ENCODE measurements at places on chromosomes 4 and X. TPM values are rescaled to one million over a fixed set of nuclear protein-coding genes. Genes with fewer than 3 reads are reported as not detected.
A peak's percentile ranks its signal among the peaks of the same experiment; 100 is the strongest.

GRCh38 chr4:85459736-85460135 lies 15.2 kb upstream of the ARHGAP24 start:
- DNase-seq = no peak

DNA sequence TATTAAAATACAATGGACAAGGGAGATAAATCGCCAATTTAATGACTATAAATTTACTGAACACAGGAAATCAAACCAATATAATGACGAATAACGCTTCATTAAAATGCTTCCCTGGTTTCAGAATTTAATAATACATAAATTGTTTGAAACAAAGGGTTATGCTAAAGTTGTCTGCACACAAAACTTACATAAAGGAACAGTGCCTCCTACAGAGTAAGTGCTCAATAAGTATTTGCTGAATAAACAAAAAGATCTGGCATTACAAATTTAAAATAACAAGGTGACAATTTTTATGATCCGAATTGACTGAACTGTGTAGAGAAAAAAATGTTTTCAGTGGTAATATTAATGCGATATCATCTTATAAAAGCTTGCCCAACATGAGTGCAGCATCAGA lies 69.6 kb downstream of the NOCT start:
- DNase-seq = no peak

- DNase-seq = no peak
These were observed 340.4 kb upstream of the FAT1 start for GRCh38 chr4:187064033-187064432.

DNA sequence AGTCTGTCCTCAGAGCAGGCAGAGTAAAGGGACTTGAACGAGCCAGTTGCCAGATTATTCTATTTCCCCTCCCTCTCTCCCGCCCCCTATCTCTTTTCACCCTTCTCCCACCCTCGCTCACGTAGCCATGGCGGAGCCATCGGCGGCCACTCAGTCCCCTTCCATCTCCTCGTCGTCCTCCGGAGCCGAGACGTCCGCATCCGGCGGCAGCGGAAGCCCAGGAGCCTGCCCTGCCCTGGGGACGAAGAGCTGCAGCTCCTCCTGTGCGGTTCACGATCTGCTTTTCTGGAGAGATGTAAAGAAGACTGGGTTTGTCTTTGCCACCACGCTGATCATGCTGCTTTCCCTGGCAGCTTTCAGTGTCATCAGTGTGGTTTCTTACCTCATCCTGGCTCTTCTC lies 106.2 kb upstream of the SMAD1 start:
- DNase-seq = no peak

DNA sequence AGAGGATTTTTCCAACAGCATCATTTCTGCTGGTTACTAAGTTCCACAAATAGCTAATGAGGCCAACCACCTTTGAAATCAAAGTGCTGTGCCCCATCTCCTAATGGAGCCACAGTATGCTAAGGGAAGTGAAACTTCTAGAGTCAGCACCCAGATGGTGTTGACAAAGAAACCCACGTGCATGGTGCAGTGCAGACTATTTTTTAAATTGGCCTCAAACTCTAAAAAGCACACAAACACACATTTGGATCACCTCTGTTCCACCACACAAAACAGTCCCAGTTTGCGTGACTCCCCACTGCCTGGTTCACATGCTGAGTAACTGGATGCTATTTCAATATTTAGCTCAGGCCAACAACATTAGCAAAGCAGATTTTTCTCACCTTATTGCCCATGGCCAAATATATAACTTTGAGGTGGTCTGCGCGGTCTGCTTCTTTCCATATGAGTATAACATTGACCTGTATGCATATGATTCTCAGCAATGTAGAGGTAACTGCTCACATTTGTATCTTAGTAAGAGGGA lies 69.9 kb downstream of the AMELX start:
- no peak for DNase-seq

GRCh38 chr4:88826771-88827170 lies 129.1 kb upstream of the NAP1L5 start:
- no peak for DNase-seq

The FAM184B gene
- not detected for total RNA-seq

The AREG gene
- total RNA-seq = 7.4 TPM

The ERVMER34-1 gene
- 3.7 TPM for total RNA-seq

The C4orf36 gene
- total RNA-seq = 2.1 TPM

GRCh38 chr4:94127707-94128328 lies 79.8 kb upstream of the SMARCAD1 start:
- no peak for DNase-seq

The NDP gene
- 0.78 TPM for total RNA-seq

The ATP1B4 gene
- total RNA-seq = not detected

DNA sequence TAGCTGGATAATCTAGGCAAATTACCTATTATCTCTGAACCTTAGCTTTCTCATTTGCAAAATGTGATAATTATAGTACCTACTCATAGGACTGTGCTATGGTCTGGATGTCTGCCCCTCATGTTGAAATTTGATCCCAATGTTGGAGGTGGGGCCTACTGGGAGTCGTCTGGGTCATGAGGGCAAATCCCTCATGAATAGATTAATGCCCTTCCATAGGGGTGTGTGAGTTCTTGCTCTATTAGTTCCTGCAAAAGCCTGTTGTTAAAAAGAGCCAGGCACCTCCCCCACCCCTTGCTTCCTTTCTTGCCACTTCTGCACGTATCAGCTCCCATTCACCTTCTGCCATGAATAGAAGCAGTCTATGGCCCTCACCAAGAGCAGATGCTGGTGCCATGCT lies 73.9 kb downstream of the SERTM2 start:
- DNase-seq = no peak

DNA sequence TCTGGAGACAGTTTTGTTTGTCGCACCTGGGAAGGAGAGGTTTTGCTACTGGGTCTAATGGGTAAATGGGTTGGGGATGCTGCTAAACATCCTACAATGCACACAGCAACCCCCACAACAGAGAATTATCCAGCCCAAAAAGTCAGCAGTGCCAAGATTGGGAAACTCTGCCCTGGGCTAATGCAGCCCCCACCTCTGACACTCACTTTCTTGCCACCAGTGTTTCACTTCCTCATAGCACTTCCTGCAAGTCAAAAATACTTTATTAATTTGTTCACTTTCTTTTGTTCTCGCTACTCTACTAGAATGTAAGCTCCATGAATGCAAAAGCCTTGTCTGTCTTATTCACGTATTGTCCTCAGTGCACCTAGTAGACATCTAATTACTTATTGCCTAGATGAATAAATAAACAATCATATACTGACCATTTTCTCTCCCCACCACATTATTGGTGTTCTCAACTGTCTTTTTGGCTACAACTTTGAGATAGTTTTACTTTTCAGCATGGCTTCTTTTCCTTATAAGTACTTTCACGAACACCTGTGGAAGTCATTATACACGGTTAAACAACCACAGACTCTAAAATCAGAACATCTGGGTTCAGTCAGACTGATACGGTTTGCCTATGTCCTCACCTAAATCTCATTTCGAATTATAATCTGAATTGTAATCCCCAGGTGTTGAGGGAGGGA lies 82.0 kb upstream of the PITX2 start:
- DNase-seq = no peak

DNA sequence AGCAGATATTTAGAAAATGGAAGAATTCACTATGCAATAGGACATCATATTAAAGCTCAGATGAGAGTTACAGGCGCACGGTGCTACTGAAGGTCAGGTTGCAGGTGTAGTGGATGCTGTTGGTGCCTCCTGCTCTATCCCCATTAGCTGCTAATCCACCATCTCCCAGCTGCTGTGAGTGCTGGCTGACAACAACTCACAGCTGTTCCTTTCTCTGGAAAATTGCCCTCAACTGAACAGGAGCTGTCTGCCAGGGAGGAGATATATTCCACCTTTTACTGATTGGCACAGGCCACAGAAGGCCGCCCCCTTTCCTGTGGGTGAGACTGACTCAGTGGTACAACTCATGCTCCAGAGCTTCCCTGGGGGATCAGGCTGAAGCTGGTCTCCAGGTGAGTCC lies 48.7 kb downstream of the UCHL1 start:
- no peak for DNase-seq

The MGAT4D gene
- not detected for total RNA-seq

The DRD5 gene
- not detected for total RNA-seq

DNA sequence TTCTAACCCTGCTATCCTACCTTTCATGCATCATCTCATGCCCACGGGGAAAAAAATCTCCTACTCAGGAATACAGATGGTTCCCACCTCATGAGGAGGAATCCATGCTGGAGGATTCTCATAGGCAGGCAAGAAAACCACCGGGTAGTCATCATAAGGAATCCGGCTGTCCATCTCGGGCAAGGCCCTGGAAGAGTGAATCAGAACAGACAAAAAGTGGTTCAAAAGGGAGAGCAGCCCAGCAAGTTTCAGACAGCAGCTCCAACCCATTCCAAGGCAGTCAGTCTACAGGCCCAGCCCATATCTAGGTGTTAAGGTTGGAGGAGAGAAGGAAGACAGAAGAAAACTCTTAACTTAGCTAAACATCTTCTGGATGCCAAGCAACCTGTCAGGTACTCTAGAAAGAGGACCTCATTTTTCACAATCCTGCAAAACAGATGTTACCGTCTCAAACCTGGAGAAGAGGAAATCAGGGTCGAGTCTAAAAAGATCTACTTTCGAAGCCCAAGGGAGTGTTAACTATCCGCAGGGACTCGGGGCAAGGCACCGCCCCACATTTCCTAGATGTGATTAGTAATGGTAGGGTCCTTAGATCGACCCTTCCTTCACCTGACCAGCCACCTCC lies 447 bp downstream of the PDZD11 start:
- no peak for DNase-seq

GRCh38 chr4:76434901-76435527 lies at the start of gene SHROOM3:
SHROOM3 (plus strand) TSS chr4:76435229; CDS start chr4:76436053, 824 bp downstream.
- no peak for DNase-seq

- DNase-seq = no peak
These were observed 1.9 kb upstream of the SMARCA1 start for GRCh38 chrX:129525162-129525561.

The POLN gene
- 3.1 TPM for total RNA-seq

The KIF4A gene
- 1.0 TPM for total RNA-seq

GRCh38 chr4:97500423-97500822 lies 642.9 kb downstream of the STPG2 start:
- DNase-seq = no peak

The SERPINA7 gene
- total RNA-seq = not detected

The SPATA18 gene
- 12.4 TPM for total RNA-seq

The TMPRSS11D gene
- not detected for total RNA-seq

- DNase-seq = peak; percentile 73
These were observed 28.2 kb downstream of the NSD2 start for GRCh38 chr4:1899149-1900086.

GRCh38 chr4:139913995-139914598 lies 239.9 kb downstream of the MAML3 start:
- no peak for DNase-seq

DNA sequence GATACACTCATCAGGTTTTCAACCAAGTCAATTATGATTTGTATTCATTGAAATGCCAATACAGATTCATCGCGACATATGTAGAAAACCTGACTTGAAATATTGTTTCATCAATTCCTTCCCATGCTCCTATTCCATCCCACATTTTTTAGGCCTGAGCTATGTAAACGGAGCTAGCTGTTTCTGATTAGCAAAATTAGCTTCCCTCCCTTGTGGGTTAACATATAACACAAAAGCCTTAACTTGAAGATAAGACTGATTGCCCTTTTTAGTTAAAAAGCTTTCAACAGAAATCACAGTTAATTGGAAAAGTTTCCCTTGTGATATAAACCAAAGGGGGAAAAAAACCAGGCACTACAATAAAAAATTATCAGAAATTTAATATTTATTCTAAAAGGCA lies 32.8 kb upstream of the DCLK2 start:
- no peak for DNase-seq

DNA sequence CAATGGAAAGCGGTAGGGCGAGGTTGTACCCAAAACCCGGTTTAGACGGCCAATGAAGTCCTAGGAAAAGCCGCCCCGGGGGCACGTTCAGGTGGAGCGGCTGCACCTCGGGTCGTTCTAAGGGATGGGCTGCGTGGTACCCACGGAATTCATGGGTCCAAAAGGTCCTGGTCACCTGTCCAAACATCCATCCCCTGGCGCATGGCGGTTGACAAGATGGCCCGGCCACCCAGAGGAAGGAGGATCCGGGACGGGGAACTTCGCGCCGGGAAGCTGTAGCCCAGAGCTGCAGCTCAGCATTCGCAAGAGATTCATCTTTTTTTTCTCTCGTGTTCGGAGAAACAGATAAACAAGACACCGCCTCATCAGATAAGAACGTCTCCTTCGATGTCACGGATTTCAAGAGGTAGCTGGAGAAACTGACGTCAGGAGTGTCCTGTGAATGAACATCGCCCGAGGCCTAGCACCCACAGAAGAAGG lies 10.9 kb downstream of the PITX2 start:
- no peak for DNase-seq

- DNase-seq = no peak
These were observed 2.8 kb downstream of the ABLIM2 start for GRCh38 chr4:8155660-8156421.

The GLRA3 gene
- total RNA-seq = not detected

DNA sequence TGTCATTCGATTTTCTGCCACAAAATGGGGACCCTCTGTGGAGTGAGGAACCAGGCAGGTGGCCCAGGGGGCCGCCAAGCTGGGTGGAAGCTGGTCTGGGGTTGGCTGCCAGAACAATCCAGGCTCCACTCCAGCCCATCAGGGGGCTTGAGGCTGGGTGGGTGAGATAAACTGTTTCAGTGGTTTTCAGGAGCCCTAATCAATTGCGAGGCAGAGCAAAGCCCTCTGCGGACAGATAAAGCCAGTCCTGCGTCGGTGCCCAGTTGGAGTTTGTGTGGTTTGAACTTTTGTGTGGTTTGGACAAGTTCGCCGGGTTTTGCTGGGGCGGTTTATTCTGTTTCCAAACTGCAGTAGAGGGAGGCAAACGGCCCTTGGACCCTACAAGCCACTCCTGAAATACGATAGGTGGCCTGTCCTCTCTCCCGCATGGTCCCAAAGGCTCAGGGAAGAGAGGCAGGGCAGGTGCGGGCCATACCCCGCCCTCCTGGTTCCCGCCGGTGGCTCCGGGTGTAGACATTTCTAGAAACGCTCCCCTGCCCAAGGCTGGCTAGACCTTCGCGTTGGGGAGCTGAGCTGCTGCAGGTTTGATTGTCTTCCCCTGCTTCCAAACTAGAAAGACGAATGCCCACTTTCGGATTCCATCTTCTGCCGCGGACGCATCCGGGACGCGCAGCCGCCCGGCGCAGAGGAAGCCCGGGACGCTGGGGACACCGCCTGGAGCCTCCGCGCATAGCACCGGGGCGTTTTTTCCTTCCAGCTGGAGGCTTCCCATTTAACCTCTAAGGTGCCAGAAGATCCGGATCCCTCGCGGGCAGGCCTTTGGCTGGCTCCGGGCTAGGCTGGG lies 169.0 kb upstream of the BCOR start:
- peak; percentile 74 for DNase-seq

GRCh38 chr4:80125252-80126177 lies 52.5 kb upstream of the ANTXR2 start:
- no peak for DNase-seq

The LEF1 gene
- 20.7 TPM for total RNA-seq

DNA sequence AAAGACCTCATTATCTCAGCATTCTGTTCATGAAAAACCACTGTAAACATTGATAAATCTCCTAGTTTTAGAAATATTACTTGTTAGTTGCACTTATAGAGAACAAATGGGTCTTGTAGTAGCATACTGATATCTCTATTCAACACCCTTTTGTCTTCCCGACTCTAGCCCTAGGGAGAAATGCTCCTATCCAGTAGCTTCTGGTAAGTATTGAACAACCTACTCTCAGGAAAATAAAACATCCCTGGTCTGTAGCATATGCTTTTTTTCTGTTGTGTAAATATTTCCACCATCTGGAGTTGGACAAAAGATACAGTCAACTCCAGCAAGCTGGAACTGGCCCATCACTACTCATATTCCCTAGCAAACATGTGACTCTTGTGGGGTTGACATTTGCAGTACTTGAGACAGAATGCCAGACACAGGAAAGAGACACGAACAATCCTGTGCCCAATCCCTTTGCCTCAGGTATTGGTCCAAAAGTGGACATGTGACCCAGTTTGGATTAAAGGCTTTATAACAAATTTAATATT lies 188.2 kb downstream of the GC start:
- no peak for DNase-seq
